Gastroesophageal sphincter (tissue), 4 donors: ENCODE measurements at places on chromosomes 1 and 21. TPM values are rescaled to one million over a fixed set of nuclear protein-coding genes. Genes with fewer than 3 reads are reported as not detected.

DNA sequence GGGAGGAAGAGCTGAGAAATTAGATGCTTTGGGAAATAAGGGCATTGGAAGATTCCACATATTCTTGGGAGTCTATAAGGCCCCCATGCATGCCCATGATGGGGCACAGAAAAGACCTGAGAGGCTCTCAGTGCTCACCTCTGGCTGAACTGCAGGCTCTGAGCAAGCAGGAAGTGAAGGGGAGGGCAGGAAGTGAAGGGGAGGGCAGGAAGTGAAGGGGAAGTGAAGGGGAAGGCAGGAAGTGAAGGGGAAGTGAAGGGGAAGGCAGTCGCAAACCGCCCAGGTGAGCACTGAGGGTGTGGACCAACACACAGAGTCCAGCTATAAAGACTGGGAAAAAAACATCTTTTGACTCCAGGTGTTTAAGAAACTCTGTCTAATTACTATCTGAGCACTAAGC is 3.5 kb downstream of the KRTAP10-9 start:
- no peak for ATAC-seq

DNA sequence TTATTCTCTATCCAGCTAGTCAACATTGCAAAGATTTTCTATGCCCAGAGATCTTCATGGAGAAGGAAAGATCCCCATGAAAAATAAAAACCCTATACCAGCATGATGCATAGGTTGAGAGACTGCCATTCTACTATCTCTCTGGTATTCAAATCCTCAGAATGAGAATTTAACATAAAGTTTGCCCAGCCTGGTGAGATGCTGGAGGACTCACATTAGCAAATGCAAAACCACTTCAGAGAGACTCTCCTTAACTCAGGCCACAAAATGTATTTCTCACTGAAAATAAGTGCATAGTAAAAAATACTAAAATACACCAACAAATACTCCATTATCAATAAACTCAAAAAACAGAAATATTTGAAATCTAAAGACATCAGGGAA is 430.0 kb upstream of the RUNX1 start:
- ATAC-seq, result no peak

GRCh38 chr21:32914424-32915039 is 111.2 kb upstream of the OLIG2 start:
- no peak for ATAC-seq

DNA sequence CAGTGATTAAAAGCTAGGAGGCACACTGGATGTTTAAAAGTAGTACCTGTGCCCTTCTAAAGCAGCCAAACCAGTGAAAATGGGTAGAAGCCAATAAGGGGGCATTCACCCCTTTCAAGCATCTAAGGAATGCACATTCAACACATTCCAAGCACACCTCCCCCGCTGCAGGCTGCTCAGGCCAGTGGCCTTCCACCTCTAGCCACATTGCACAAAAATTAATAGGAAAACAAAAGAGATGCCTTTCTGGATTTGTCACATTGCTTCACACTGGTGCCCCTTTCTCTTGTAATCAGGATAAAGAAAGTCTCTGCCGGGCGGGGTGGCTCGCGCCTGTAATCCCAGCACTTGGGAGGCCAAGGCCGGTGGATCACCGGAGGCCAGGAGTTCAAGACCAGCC is 834.0 kb downstream of the USP25 start:
- no peak for ATAC-seq

DNA sequence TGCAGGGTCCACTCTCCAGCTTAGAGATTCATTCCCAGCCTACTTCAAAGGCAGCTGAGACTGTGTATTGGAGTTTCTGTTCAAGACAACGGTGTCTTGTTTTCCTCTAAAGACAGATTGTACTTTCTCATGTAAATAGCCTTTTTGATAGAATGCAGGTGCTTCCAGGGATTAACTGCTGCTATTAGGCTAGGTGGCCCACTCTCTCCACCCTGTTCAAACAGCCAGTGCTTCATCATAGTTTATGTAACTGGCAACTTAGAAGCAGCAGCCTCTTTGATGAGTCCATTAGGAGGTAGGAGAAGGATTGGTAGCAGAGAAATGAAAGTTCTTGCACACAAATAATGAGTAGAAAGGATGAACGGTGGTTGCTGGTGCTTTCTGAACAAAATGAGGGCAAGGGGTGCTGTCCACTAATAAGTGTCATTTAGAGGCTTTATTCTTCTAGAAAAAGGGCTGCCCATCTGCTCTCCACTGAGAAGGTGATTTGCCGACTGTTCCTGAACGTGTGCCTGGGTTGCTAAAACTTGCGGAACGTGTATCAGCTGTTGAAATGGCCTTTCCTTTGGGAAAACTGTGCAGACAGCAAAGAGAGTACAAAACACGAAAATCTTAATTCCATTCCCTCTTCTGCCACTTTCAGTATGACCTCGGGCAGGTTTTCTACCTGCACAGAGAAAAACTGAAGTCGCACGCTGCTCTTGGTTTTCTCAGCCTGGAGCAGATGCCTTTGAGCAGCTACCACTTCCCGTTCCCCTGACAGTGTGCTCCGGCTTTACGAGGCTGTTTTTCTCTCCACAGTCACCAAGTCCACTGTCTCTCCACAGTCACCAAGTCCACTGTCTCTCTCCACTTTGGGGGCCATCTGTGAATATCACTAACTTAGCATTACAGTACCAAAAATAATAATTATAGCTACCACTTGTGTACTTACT is 228.9 kb downstream of the KIF26B start:
- no peak for ATAC-seq

GRCh38 chr1:70902211-70902610 is 145.4 kb downstream of the PTGER3 start:
- no peak for ATAC-seq

Gene TMCO1
- 33.2 TPM for total RNA-seq
